ENCODE measurements at places on chromosomes 1 and 21. TPM values are rescaled to one million over a fixed set of nuclear protein-coding genes. Genes with fewer than 3 reads are reported as not detected.

PRDM16 gene
- 21.4 TPM for total RNA-seq

DNA sequence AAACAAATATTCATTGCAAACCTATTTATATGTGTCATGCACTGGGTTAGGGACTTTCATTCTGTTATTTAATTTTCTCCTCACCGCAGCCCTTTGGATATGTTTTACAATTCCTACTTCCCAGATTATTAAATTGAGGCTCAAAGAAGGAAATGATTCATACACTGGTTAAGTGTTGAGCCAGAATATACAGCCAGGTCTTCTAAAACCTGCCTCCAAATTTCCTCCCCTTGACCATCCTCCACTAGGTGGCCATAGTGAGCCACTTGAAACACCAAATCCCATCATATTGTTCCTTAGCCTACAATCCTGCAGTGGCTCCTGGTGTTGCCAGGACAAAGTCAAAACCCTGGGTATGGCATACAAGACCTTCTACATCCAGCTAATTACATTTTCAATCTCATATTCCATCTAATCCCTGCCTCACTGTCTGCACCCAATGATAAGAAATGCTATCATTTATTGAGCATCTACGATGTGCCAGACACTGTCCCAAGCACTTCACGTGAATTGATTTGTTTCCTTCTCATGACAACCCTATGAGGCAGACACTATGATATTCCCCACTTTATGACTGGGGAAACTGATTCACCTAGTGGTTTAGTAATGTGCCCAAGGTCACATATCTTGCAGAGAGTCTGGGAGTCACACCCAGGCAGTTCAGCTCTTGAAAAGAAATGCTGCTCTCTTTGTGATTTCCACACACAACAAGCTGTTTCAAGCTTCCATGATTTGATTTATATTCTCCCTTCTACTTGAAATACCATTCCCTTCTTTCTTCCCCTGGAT is 23.6 kb upstream of the KIRREL1 start:
- DNase-seq: peak; percentile 72

- DNase-seq: no peak
Observed at GRCh38 chr1:165907256-165907857, 79.9 kb downstream of the UCK2 start.

GRCh38 chr1:13930151-13930550 is 230.2 kb downstream of the PRDM2 start:
- DNase-seq: peak; percentile 28

DNA sequence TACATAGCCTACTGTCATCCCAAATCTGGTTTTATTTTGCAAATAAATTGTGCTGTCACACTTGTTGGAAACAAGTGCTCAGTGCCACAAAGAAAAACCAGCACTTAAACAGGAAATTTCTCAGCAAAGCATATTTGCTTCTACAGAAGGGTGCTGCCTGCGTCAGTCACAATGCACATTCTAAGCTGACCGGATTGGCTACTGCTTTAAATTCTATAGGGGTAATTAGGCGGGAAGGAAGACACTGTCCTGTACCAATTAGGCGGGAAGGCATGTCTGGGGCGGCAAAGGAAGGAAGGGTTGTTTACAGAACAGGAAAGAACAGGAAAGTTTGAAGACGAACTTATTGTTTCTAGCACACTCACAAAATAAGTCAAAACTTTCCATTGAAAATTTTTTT is 2.8 kb downstream of the IFI16 start:
- no peak for DNase-seq

- peak; percentile 26 for DNase-seq
Observed at GRCh38 chr21:25997788-25998611, 172.6 kb downstream of the APP start.

DNA sequence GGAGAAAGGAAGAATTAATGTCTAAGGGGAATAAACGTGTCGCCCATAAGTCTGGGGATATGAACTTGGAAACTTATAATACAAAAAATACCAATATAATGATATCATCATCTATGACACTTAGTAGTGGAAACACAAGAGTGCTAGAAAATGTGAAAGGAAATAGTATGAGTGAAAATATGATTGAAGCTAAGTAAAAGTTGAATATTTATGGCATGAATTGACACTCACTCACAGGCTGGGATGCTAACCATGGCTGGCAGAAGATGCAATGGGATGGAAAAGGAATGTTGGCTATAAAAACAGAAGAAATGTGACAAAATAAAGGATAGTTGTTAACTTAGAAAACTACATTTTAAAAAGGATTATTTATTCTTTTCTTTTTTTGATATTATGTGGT is 120.1 kb downstream of the XPR1 start:
- DNase-seq: no peak

- DNase-seq: no peak
Observed at GRCh38 chr21:41868062-41868710, 11.0 kb downstream of the PRDM15 start.

GRCh38 chr1:238341395-238341794 is 450.7 kb upstream of the ZP4 start:
- DNase-seq: no peak

GRCh38 chr21:7917729-7918128 is 2603.7 kb upstream of the TPTE start:
- DNase-seq: no peak

ETV3 gene
- total RNA-seq: 52.3 TPM

- no peak for DNase-seq
Observed at GRCh38 chr1:189609167-189609566, 868.5 kb downstream of the BRINP3 start.

FAM78B gene
- 1.3 TPM for total RNA-seq

GRCh38 chr1:206850401-206850800 is 15.0 kb upstream of the IL20 start:
- no peak for DNase-seq

RBM11 gene
- total RNA-seq: 4.8 TPM

DNA sequence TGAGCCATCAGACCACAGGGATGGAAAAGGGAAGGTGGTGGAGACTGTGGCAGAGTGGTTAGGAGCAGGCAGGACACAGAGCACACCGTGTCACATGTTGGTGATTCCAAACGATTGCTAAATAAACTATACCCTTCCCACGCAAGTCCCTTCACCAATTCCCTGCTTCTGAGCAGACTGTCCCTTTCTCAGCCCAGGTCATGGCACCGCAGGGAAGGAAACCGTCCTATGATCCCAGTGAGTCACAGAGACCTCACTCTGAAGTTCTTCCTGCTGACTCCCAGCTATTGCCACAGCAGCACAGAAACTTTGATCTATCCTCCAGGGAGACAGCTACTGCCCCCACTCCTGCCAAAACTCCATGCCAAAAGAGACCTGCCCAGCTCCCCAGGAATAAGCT is 19.2 kb downstream of the RIMS3 start:
- DNase-seq: no peak

DNA sequence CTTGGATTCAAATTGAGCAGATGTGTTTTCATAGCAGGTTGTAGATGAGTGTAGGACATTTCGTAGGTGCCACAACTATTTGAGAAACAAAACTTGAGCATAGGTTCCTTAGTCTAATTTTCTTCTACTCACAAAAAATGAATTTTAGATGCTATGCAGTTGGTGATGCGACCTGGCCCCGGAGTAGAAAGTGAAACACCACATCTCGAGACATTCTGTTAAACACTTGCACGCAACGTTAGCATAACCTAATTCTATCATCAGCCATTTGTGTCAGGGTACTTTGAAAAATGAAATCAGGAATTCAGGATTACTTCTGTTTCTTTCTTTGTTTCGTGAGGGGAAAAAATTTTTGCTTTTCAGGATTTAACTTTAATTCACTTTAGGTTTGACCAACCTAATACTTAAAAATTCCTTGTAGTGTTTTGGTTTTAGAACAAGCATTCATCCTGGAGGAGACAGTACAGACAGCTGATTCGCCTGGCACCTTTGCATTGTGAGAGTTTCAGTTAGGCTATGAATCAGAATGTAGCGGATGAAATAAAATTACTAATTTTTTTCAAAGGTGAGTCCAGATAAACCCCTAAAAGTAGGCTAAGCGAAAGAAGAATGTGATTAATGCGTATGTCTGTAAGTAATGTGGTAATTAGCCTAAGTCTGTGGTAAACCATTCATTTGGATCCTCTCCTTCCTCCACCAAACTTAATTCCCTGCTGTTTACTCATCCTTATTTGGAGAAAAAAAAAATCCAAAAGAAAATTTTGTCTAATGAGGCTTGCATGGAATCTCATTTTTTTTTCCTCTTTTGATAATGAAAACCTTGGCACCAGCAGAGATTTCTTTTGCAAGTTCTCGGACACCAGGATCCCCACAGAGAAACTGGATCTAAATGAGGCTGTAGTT is 44.9 kb downstream of the MAP3K21 start:
- DNase-seq: no peak

S1PR1 gene
- 79.1 TPM for total RNA-seq

FCRL3 gene
- not detected for total RNA-seq

VTCN1 gene
- total RNA-seq: 0.23 TPM

DNA sequence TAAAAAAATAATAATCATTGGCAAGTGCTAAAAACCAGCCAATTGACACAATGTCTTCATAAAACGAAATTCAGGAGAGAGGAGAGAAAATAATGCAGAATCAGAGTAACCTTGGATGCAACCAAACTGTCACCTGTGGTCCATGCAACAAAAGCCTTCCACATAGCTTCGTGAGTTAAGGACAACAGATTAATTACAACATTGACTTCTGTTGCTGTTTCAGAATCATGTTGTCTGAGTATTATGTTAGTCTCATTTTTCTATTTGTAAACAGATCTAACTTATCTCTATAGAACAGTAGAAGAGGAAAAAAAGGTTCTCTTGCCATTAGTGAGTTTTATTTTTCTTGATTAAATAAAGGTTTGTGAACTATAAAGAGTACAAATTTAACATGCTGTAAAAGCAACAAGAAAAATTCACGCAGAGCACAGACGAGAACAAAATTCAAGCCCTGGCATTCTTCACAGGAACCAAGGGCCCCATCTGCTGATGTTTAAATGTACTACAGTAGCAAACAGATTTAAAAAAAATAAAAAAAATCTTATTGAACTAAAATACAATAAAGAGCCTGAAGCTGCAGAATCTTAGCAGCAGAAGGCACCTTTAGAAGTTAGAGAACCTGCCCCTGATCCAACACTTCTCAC is 381.1 kb upstream of the PKN2 start:
- DNase-seq: peak; percentile 20

OR2T27 gene
- total RNA-seq: not detected

GRCh38 chr21:41158026-41158425 is 9.9 kb upstream of the BACE2 start:
- no peak for DNase-seq
